GM13977 (cell line): ENCODE measurements at places on chromosomes 1 and 21.

- DNase-seq: no peak
Observed at GRCh38 chr1:100955322-100955721, 59.4 kb downstream of the SLC30A7 start.

GRCh38 chr1:15583016-15583706, 1.7 kb downstream of the AGMAT start:
- no peak for DNase-seq

DNA sequence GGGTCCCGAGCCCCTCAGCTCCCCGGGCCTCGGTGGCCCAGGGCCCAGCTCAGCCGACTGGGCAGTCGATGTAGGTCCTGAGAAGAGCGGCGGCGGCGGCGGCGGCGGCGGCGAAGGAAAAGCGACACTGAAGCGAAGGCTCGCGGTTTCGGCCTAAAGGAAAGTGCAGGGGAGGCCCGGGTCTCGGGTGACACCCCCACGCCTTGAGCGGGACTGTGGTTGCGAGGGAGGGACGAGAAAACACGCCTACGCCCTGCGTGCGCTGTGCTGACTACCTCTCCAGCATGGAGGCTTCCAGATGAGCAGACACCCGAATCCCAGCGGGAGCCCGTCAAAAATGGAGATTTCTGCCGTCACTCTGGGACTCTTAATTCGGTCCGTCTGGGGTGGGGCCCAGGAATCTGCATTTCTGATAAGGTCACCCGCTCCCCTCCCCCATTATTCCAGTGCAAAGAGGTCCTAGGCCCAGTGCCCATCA, 31.2 kb downstream of the DNTTIP2 start:
- DNase-seq: peak; percentile 59

GRCh38 chr21:39020751-39021477, 162.3 kb downstream of the PSMG1 start:
- no peak for DNase-seq

- DNase-seq: no peak
Observed at GRCh38 chr1:24996456-24996855, 66.4 kb upstream of the RUNX3 start.

GRCh38 chr1:15883326-15883725, 35.8 kb downstream of the SPEN start:
- no peak for DNase-seq

DNA sequence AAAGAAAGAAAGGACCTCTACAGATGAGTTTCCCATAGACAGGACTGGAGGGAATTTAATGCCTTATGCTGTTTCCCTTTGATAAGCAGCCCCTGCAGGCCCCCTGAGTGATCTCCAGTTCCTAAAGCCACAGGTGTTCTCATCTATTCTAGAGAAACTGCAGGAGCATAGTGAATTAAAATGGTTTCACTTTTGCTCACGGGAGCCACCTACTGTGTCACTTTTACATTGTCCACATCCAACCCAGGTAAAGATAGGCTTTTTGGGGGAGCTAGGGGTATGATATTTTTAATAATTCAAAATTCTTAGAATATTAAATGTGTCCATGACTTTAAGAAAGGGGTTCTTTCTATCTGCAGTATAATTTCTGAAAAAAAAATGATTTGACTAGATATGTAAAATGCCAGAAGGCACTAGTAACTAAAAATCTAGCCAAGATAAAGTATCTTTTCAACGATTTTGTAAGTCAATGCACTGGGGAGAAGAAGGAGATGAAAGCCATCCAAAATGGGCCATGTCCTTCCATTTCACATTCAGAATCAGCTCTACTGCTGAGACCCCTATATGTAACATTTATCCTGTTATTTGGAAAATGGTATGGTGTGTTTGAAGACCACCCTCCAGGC, 267.3 kb upstream of the DUSP10 start:
- DNase-seq: peak; percentile 23

DNA sequence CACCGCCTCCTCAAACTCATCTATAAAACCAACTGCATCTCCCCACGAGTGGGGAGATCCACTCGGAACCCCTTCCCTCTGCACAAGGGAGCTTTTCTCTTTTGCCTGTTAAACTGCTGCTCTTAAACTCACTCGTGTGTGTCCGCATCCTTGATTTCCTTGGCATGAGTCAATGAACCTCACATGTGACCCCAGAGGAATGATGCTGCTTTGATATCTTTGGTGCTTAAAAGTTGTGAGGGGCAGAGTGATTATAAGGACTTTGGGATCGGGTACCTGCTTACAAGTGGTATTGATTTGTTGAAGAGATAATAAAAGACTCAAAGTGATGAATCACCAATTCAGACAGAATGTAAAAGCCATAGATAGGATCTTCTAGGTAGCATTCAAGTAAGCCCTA, 125.3 kb downstream of the GREM2 start:
- no peak for DNase-seq

GRCh38 chr1:51675177-51675780, 58.4 kb downstream of the OSBPL9 start:
- no peak for DNase-seq

- DNase-seq: no peak
Observed at GRCh38 chr1:53605181-53605580, 133.8 kb downstream of the GLIS1 start.

DNA sequence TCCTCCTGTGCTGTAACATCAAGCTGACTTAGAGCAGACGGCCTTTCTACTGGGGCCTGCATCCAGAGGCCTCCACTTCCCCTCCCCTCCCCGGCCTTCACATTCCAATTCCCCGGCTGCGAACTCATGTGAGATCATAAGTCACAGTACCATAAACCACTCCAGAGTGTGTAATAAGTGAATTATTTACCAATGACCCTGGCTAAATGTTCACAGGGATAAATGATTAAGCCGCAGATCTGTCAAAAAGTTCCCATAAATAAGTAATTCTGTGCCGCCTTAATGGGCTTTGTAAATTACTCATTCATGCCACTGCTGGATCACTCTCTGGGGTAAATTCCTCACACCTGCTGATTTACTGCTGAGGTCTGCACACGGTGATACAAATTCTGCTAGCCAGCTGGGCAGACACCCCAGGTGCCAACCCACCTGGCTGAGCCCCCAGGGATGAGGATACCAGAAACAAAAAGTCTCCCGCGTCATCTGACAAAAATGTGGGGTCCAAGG, 27.4 kb upstream of the KIRREL1 start:
- no peak for DNase-seq

DNA sequence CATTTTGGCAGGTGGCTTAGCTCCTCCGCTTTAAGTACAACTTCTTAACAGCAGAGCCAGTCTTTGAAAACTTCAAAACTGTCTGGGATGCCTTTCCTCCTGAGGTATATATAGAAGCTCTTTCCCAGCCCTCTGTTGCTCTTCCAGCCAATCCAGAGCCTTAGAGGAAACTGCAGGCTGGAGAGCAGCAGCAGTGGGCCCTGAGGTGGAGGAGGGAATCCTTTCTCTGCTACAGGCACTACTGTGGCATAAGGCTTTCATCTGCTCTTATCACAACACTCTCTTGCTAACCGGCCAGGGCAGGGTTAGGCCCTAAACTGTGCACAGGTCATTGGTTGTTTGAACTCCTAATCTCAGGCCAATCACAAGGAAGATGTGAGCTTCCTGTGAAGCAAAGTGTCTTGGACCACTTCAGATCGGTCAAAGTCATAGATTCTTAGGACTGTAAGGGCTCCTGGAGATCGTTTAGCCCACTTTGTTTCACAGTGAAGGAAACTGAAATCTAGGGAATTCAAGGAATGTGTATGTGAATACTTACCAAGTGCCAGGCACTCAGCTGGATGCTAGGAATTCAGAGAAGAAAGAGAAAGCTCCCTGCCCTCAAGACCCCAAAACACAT, at the start of gene RGS5:
TSS of gene RGS5 (minus strand) at position 84 of the 619 bp plus-strand sequence. CDS start at position 3, 81 bp downstream.
- DNase-seq: no peak
